ENCODE measurements at places on chromosomes 12 and 14. TPM values are rescaled to one million over a fixed set of nuclear protein-coding genes. Genes with fewer than 3 reads are reported as not detected.

GRCh38 chr14:71523630-71524319 is 408.5 kb upstream of the RGS6 start:
- H3K4me1 ChIP-seq, result peaks cover 9% of the 10 kb centered on the region
- no peak for DNase-seq
- no peak overlapping the region for H3K27ac ChIP-seq

DNA sequence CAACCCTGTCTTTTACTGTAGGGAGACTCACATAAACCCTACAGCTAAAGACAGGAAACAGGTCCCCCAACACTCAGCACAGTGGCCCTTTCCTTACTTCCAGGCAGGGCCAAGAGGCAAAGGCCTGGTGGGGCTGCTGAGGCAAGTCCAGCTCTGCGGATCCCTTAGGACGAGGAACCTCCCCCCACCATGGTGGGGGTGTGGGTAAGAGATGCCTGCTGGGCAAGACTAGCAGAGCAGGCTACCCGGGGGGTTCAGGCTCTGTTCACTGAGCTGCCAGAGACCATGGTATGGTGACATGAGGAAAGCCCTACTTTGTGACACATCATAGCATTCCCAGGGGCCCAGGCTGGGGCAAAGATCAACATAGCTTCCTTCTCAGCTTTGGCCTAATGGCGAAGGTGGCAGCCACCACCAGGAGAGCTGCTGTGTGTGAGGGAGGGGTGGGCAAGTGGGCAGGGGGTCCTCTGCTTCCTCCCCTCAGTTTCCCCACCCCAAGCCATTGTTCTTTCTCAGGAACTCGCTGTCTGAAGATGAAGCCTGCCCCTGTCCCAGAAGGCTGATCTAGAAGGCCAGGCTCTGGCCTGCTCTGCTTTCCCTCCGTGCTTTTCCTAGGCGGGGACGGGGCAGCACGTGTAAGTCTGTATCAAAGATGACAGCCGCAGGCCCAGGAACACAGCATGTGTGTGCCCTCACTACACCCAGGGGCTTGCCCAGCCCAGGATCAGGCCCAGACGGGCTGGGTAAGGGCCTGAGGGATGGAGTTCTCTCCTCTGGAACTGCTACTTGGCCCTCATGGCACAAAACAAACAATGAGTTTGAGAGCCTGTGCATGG is 10.1 kb upstream of the TINF2 start:
- H3K4me1 ChIP-seq, result no peaks in the 10 kb centered on the region
- H3K27ac ChIP-seq, result no peak overlapping the region
- no peak overlapping the region for H3K4me3 ChIP-seq
- H3K36me3 ChIP-seq, result no peaks in the 10 kb centered on the region
- no peaks in the 10 kb centered on the region for H3K27me3 ChIP-seq
- no peak for DNase-seq

DNA sequence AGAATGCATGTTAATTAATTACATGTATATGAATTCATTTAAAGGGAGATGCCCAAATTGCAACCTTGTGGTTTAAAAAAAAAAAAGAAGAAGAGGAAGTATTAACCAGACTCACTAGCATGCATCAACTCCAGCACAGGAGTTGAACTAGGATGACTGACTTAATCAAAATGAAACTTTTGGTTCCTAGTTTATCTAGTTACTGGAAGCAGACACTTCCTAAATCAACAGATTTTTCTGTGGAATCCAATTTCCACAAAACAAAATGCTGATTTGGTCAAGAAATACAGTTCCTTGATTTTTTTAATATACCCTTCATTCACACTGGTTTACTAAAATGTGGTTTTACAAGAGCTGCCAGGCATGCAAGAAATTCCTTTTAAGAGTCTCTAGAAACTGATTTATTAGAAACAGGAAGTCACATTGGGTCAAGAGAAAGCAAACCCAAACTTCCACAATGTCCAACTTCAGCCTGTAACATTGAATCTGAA is 41.6 kb downstream of the ITPR2 start:
- no peaks in the 10 kb centered on the region for H3K36me3 ChIP-seq
- H3K4me3 ChIP-seq, result no peak overlapping the region
- H3K27me3 ChIP-seq, result no peaks in the 10 kb centered on the region
- H3K4me1 ChIP-seq, result peaks cover 26% of the 10 kb centered on the region

DNA sequence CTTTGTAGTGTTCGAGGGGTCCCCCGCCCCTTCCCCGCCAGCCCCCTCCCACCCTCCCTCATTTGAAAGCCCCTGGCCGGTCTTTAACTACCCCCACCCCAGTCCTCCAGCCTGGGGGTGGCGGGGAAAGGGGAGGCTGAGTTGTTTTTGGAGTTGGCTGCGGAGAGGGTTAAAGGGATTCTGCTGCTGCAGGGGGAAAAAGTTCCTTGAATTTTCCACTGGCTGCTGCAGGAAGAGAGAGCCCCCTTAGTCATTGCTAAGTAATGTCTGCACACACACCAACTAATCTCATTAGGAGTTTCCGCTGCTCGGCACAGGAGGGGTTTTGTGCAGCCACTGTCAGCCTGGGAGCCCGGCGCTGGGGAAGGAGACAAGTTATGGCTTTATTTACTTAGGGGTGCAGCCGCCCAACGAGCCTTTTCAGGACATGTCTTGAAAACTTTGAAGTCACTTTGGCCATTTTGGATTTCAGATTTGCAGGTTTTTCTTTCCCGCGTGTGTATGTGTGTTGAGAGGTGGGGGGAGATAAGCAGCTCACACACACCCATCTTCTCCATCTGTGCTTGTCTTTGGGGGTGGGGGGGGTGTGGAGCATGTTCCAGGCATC is 1.8 kb downstream of the ELK3 start:
- peak overlapping the region; percentile 92 for H3K4me3 ChIP-seq
- H3K36me3 ChIP-seq, result no peaks in the 10 kb centered on the region
- peak overlapping the region; percentile 48 for H3K27ac ChIP-seq
- peaks cover 14% of the 10 kb centered on the region for H3K4me1 ChIP-seq
- no peak for DNase-seq

DNA sequence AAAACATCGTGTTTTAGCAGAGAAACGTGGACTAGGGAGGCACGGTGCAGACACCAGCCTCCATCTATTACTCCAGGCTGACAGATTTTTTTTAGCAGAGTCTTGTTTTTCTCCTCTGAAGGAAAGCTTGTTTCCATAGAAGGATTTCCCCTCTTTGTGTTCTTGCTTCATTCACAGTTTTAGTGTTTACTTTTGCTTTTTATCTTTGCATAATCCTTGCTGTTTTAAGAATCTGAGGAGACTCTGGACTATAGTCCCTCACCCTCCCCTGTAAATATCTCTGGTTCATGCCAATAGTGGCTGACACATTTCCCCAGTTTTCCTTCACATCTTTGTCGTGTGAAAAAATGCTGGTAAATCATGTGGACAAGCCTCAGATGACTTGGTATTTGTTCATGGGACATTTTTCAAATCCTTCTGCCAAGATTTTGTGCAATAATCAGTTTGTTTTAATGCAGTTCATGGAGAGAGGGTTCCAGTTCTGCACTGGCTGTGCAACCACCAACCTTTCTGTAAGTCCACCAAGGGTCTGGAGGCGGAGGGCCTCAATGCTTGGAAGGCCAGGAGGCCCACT is 39.9 kb upstream of the TMCC3 start:
- peaks cover 44% of the 10 kb centered on the region for H3K4me1 ChIP-seq
- DNase-seq, result no peak
- H3K27me3 ChIP-seq, result no peaks in the 10 kb centered on the region
- H3K4me3 ChIP-seq, result peak overlapping the region; percentile 56
- H3K36me3 ChIP-seq, result no peaks in the 10 kb centered on the region

- H3K4me3 ChIP-seq, result no peak overlapping the region
- peaks cover 16% of the 10 kb centered on the region for H3K4me1 ChIP-seq
- H3K27me3 ChIP-seq, result no peaks in the 10 kb centered on the region
- no peaks in the 10 kb centered on the region for H3K36me3 ChIP-seq
- DNase-seq, result no peak
Measured at GRCh38 chr14:89292579-89293313, 124.3 kb downstream of the FOXN3 start.

DNA sequence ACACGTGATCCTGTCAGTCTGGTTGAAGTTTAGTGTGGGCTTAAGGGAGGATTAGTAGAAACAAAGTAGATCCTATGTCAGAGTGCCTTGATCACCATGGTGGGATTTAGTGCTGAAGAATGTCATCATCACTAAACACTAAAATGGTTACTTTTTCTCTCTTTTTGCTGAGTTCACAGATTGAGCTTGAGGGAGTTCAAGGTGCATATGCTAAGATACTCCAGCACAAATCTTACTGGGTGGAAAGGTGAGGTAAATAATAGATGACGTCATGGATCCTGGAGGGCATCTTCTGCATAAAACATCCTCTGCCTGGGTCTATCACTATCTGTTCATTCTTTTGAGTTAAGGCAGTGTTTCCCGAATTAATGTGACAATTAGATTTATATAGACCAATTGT is 4.9 kb downstream of the GALNT8 start:
- H3K27me3 ChIP-seq, result no peaks in the 10 kb centered on the region
- DNase-seq, result no peak

- no peak overlapping the region for H3K4me3 ChIP-seq
- no peaks in the 10 kb centered on the region for H3K36me3 ChIP-seq
- no peak overlapping the region for H3K27ac ChIP-seq
- DNase-seq, result no peak
- no peaks in the 10 kb centered on the region for H3K27me3 ChIP-seq
- H3K4me1 ChIP-seq, result no peaks in the 10 kb centered on the region
Measured at GRCh38 chr14:56687123-56687522, 107.5 kb downstream of the TMEM260 start.

Gene KHNYN
- 71.6 TPM for total RNA-seq

Gene KSR2
- 0.07 TPM for total RNA-seq

GRCh38 chr14:50829489-50830043 is 1.4 kb downstream of the NIN start:
- H3K36me3 ChIP-seq, result no peaks in the 10 kb centered on the region
- H3K4me1 ChIP-seq, result peaks cover 8% of the 10 kb centered on the region
- H3K27ac ChIP-seq, result peak overlapping the region; percentile 59
- H3K27me3 ChIP-seq, result no peaks in the 10 kb centered on the region

GRCh38 chr14:34436960-34437728 is 24.9 kb downstream of the SPTSSA start:
- H3K27ac ChIP-seq, result no peak overlapping the region
- H3K27me3 ChIP-seq, result no peaks in the 10 kb centered on the region
- H3K4me1 ChIP-seq, result peaks cover 4% of the 10 kb centered on the region
- DNase-seq, result no peak
- H3K4me3 ChIP-seq, result no peak overlapping the region

Gene ZC2HC1C
- 0.27 TPM for total RNA-seq

Gene IGF1
- 44.0 TPM for total RNA-seq

Gene EPYC
- not detected for total RNA-seq

DNA sequence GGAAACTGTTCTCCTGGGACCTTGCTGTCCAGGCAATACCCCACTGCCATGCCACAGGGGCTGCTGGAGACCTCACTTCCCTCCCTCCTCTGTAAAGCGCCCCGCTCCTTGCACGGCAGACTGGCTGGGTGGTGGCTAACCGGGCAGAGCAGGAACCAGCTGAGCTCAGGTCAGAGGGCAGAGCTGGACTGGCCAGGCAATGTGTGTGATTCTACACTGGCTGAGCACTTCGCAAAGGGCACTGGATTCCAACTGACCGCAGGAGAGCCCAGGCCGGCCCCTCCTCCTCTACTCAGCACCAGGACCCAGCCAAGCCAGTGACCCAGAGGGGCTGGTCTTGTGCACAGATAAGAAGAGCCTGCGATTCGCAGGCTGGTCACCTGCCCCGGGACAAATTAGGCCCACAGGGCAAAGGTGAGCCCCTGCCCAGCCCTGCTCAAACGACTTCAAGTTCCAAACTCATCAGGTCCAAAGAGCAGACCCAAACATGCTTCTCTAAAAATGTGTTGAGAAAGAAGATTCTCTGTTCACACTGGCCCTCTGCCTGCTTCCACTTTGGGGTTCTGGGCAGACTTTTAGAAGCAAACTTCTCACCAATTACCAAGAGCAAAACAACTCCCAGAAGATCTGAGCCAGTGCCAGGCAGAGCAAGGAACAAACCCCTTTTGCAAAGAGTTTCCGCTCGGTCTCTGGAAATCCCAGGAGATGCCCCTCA is 54.9 kb upstream of the DIO3 start:
- H3K4me1 ChIP-seq, result no peaks in the 10 kb centered on the region
- no peak overlapping the region for H3K4me3 ChIP-seq
- no peak for DNase-seq
- no peaks in the 10 kb centered on the region for H3K36me3 ChIP-seq

DNA sequence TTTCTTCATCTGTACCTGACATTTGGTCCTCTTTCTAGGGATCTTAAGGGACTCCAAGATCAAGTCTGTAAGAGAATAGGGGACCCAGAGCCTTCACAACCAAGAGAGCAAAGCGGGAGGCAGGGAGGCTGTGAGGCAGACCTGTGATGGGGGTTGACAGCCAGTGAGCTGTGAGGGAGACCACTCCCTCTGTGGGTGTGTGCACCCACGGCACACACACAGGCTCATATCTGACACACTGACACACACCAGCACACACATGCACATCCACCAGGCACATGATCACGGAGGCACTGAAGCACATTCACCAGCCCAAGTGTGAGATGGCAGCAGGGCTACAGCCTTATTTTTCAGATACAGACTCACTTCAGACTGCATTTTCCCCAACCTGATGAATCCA is 55.2 kb downstream of the SPTB start:
- no peaks in the 10 kb centered on the region for H3K27me3 ChIP-seq
- DNase-seq, result no peak
- no peaks in the 10 kb centered on the region for H3K4me1 ChIP-seq
- no peak overlapping the region for H3K27ac ChIP-seq
- H3K4me3 ChIP-seq, result no peak overlapping the region
- no peaks in the 10 kb centered on the region for H3K36me3 ChIP-seq

DNA sequence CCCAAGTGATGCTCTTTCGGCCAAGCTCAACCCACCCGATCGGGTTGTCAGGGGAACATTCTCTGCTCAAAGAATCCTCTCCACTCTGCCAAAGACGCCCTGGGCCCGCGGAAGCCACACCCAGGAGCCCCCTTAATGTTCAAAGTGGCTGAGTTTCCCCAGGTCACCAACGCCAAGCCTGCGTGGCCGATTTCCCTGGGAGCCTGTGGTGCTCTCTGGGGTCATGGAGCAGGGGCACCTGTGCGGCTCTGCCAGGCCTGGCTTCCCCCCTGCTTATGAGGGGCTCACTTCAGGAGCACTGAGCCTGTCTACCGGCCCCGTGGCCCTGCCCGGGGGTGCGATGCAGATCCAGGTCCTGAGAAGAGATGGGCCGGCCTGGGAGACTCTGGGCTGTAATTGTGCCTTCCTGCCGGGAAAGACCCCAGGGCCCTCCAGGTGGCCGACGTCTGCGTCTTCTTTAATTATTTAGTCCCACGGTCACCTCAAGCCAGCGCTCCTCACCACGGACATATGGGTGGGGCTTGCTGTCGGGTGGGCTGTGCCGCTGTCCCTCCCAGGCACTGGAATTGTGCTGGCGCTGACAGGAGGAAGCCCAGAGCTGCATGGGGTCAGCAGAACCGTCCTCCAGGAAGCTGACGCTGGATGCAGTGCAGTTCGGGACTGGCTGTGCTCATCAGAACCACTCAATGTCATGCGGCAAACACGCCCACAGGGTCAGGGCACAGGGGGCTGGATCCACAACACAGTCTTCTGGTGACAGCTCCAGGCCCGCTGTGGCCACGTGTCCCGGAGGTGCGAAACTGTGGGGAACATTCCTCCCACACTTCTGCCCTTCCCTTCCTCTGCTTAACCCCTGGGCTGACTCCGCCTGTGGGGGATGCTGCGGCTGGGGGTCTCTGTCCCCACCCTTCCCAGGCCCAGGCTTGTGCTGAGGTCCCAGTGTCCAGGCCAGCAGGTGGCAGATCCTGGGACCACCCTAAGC is 267.6 kb upstream of the SFSWAP start:
- H3K36me3 ChIP-seq, result no peaks in the 10 kb centered on the region
- H3K4me3 ChIP-seq, result no peak overlapping the region
- no peaks in the 10 kb centered on the region for H3K4me1 ChIP-seq

Gene CNOT2
- 111 TPM for total RNA-seq

GRCh38 chr14:104878582-104878981 is 13.5 kb downstream of the CEP170B start:
- no peak for DNase-seq
- no peaks in the 10 kb centered on the region for H3K4me1 ChIP-seq
- H3K27me3 ChIP-seq, result no peaks in the 10 kb centered on the region
- no peak overlapping the region for H3K4me3 ChIP-seq
- peaks cover 40% of the 10 kb centered on the region for H3K36me3 ChIP-seq
- no peak overlapping the region for H3K27ac ChIP-seq
